Activated T-helper 2 cell treated with anti-CD3 and anti-CD28 coated beads, Interferon-gamma antibody, Interleukin-2, Interleukin-4, amounts not matched to agents 10 μg/mL and 5 μg/mL and 100 μg/mL, durations not matched to agents 14 hours and 24 hours and 36 hours (primary cell): ENCODE measurements at places on chromosomes 7 and 10. TPM values are rescaled to one million over a fixed set of nuclear protein-coding genes. Genes with fewer than 3 reads are reported as not detected.

Gene SP8
- not detected in 2 replicates for total RNA-seq

DNA sequence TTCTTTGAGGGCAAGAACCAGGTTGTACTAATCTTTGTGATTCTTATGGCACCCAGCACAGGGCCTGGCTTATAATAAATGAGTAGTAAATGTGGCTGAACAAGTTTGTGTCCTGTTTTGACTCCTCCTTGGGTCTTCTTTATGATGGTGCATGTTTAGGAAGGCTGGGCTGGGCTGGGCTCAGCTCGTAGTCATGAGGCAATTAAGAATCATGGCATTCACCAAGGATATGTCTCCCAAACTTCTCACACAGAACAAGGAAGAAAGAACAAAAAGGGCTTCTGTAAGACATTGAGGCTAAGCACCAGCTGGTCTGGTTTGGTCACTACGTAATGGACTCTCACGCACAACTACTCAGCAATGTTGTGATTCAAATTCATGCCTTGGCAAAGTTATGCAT lies 30.5 kb upstream of the YAE1 start:
- no peak for DNase-seq

Gene NUDT13
- total RNA-seq = 0.76 and 1.0 TPM in 2 replicates

DNA sequence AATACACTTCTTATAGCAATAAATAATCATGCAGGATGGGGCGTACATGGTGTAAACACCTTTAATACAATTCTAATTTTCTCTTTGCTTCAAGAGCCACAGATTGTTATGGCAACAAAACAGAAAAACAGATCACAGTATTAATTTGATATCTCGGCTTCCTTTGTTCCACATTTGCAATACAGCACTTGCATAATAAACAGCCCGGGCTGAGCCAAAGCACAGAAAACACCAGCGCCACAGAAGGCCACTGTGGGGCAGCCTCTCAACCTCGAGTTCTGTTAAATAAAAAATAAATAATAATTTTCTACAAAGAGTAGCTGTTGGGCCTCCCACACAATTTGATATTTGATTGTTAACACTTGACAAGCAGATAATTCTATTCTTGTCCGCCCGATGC lies 255.9 kb downstream of the USP6NL start:
- DNase-seq = no peak

Gene SORBS1
- 0.43 and 1.3 TPM in 2 replicates for total RNA-seq

DNA sequence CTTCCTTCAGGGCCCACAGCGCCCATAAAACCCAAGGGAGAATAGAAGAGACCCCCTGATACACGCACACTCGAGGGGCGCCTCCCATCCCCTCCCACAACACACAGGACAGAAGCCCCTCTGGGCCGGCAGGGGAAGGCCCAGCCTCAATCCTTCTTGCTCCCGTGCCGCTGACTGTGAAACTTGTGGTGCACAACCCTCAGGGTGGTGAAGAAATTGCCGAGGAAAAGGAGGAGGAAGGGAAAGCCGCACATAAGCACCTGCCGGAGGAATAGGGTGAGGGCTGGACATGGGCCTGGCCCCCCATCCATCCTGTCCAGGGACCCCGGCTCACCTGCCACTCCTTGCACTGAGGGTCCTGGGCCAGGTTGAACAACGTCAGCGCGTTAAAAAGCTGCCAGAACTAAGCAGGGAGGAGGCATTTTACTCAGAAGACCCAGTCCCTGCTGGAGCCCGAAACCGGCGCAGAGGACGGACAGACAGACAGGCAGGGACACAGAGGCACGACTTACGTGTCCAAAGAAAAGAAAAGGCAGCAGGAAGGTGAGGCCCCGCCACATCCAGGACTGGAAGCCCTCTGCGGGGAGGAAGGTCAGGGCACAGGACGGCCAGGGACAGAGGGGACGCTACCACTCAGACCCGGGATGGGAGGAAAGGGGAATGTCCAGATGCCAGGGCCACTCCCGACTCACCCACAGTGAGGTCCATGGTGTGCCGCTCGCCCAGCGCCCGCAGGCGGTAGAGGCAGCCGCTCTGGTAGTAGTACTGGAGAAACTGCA lies 7.2 kb downstream of the TMEM120A start:
- no peak for DNase-seq

Gene CCDC7
- 12.2 and 14.0 TPM in 2 replicates for total RNA-seq

Gene ANKRD7
- not detected in 2 replicates for total RNA-seq

DNA sequence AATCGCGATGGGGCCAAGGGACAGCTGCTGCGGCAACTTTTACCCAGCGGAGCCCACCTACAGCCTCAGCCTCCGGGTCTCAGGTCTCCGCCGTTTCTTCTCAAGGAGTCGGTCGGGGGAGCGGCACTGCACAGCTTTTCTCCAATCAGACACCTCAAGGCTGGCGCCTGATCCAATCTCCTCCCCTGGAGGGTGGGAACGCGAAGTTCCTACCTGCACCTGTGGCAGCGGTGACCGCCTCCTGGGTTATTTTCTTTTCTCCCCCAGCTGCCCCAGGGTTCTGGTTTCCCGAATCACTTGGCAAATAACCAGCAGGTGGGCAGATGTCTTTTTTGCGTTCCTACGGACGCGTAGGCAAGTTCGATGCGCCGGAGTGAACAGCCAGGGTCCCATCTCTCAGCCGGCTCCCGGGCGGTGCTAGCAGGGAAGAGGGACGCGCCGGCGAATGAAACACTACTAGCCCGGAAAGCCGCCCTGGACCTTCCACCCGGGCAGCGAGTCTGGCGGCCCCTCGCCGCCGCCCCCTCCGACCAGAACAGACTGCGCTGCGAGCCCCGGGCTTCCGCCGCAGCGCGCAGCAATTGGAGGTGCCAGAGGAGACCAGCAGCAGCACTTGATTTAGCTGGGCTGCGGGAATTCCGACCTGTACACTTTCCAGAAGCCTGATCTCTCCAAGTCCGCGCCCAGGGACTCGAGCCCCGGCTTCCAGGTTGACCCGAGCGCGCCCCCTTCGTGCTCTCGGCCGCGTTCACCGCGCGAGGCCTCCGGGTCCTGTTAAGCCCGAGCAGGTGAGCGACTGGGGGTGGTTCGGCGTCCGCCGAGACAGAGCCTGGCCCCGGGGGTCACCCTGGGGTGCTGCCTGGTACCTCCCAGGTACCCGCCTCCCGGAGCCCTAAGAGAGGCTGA lies at the start of gene PRR15:
PRR15 (plus strand) TSS at position 246 of the 906 bp plus-strand sequence. CDS start 2,495 bp downstream, outside the sequence.
- DNase-seq = no peak

Gene CELF2
- 131 and 134 TPM in 2 replicates for total RNA-seq

GRCh38 chr10:133207627-133208026 lies 22.4 kb upstream of the UTF1 start:
- no peak for DNase-seq
